ENCODE measurements at places on chromosomes 7 and 10.

DNA sequence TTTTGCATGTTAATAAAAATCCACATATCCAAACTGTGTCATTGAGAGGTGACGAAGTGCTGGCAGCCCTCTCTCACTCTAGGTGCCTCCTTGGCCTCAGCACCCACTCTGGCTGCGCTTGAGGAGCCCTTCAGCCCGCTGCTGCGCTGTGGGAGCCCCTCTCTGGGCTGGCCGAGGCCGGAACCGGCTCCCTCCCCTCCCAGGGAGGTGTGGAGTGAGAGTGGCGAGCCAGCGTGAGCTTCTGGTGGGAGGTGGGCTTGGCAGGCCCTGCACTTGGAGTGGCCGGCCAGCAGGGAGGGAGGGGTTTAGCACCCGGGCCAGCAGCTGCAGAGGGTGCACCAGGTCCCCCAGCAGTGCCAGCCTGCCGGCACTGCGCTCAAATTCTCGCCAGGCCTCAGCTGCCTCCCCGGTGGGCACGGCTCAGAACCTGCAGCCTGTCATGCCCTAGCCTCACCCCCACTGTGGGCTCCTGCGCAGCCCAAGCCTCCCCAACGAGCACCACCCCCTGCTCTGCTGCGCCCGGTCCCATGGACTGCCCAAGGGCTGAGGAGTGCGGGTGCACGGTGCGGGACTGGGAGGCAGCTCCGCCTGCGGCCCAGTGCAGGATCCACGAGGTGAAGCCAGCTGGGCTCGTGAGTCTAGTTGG is 11.1 kb downstream of the YAE1 start:
- no peak for DNase-seq

GRCh38 chr10:96507044-96507443 is 6.7 kb downstream of the TLL2 start:
- no peak for DNase-seq

- no peak for DNase-seq
These were observed 116.0 kb upstream of the ANKRD1 start for GRCh38 chr10:91036807-91037411.

DNA sequence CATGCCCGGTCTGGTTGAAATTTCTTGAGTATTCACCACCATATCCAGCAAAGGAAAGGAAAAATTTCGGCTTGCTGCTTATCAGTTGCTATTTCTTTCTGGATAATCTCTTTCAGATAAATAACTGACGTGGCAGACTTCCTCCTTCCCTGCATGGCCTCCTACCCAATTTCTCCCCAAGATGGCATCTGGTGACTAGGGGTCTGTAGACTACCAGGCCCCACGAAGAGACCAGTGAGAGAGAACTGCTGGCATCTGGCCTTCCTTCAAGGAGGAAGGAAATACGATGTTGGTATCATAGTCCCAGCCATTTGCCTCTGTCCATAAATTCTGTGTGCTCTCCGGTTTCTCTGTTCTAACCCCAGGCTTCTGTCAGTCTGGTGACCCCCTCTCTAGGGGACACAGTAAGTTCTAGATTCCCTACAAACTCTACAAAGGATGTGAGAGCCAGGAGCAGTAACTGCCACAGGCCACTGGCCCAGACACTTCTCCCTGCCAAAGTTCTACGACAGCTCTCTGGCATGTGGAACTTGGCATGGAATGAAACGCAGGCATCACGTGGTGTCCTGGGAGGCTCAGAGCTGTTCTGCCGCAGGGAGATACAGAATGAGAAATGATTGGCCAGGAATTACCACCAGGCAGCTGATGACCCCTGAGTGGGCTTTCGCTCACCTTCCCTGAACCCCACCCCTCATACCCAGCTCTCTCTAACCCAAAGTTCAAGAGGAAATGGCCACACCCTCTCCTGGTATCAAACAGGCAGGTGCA is 30.0 kb upstream of the MSRB2 start:
- no peak for DNase-seq

DNA sequence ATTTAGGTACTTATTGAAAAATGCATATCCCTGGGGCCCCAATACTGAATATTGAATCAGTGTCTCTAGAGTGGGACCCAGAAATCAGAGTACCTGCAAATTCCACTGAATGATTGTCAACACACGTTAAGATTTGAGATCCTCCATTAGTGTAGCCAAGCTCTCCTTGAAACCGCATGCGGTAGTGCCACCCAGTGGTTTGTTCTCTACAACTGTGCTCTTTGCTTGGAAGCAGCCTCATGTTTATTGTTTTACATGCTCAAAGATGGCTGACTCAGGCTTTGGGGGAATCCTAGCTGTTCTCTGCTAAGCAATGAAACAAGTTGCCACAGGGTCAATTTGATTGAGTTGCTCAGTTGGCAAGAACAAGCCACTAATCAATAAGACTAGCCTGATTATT is 340.2 kb upstream of the CELF2 start:
- peak; percentile 64 for DNase-seq

GRCh38 chr10:59587083-59587755 is 122.4 kb downstream of the SLC16A9 start:
- DNase-seq: no peak

DNA sequence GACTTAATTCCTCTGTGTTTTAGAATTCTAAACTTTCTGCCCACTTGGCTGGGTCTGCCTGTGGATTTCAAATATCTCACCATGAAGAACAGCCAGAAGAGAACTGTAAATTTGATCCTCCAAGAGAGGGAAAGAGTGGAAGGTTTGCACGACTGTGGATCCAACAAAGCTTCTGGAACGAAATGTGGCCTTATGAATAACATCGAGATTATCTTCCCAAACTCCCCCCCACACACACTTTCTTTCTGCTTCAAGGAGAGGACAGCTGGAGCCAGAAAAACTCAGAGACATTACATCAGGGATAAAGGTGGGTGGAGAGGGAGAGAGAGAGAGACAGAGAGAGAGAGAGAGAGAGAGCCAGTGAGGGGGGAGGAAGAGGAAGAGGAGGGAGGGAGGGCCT is 570.1 kb upstream of the MGMT start:
- no peak for DNase-seq

DNA sequence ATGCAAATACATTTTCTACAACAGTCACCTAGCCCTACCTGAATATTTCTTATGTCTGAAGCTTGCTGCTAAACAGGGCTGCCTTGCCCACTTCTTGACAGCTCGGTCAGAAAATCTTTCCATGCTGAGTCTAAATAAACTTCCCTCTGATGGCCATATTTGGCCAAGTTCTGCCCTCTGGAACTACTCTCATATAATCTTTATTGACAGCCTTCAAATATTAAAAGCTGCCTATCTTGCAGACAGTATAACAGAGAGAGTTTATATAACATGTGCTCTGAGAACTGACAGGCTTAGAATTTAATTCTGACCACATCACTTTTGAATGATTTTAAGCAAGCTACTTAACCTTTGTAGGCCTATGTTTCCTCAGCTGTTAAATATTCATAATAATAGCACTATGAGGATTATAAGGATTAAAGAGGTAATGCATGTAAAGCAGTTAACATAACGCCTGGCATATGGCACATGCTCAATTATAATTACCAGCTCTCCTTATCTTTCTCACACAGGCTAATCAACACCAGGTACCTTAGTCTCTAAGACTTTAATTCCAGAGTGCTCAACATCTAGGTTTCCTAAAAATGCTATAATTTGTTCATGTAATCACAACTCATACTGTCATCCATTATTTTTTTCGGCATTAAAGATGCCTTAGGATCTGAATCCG is 334.1 kb downstream of the HPSE2 start:
- no peak for DNase-seq

DNA sequence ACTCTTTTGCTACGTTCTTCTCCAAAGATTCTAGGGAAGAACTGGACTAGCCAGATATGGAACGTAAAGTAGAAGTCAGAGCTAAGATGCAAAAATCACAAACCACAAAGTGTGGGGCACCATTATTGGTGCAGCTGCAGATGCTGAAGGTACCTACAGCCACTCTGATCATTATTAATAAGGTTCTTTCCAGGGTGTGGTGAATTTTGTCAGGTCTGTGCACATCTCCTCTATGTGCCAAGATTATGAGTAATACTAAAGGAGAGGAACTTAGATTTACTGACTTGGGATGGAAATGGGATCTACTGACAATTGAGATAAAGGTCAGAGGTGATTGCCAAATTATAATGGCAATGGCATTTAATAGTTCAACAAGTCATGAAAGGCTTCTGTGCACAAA is 148.2 kb downstream of the RAPGEF5 start:
- DNase-seq: no peak

GRCh38 chr10:33015761-33016547 is 57.9 kb upstream of the ITGB1 start:
- no peak for DNase-seq

DNA sequence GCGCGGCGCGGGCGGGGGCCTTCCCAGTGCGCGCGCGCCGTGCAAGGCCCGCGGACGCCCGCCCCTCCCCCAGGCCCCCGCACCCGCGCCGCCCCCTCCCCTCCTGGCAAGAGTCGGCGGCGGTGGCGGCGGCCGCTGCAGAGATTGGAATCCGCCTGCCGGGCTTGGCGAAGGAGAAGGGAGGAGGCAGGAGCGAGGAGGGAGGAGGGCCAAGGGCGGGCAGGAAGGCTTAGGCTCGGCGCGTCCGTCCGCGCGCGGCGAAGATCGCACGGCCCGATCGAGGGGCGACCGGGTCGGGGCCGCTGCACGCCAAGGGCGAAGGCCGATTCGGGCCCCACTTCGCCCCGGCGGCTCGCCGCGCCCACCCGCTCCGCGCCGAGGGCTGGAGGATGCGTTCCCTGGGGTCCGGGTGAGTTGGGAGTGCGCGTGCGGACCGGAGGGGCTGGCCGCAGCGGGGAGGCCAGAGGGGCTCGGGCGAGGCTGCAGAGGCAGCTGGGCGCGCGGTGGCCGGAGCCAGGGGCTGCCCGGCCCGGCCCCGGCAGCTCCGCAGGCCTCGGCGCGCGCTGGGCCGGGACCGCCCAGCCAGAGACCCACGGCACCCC is at the start of gene BMPR1A:
Gene BMPR1A (plus strand): TSS at position 109 of the 602 bp plus-strand sequence. CDS start 119,400 bp downstream, outside the sequence.
- DNase-seq: peak; percentile 90

DNA sequence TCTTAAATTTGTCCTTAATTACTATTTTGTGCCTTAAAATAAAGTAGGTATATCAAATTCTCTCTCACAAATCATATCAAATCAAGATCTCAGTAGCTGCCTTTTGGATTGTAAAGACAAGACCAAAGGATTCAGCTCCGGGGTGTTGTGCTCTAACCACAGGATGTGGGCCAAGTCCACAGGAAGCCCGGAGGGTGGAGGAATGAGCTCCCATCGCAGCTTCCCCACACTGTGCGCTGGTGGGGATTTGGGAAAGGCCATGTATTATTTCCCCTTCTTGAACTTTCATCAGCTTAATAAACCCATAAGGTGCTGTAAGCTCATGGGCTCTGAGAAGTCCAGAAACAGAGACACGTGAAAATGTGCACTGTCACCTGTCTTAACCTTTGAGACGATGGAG is 241.6 kb upstream of the TCERG1L start:
- DNase-seq: no peak

DNA sequence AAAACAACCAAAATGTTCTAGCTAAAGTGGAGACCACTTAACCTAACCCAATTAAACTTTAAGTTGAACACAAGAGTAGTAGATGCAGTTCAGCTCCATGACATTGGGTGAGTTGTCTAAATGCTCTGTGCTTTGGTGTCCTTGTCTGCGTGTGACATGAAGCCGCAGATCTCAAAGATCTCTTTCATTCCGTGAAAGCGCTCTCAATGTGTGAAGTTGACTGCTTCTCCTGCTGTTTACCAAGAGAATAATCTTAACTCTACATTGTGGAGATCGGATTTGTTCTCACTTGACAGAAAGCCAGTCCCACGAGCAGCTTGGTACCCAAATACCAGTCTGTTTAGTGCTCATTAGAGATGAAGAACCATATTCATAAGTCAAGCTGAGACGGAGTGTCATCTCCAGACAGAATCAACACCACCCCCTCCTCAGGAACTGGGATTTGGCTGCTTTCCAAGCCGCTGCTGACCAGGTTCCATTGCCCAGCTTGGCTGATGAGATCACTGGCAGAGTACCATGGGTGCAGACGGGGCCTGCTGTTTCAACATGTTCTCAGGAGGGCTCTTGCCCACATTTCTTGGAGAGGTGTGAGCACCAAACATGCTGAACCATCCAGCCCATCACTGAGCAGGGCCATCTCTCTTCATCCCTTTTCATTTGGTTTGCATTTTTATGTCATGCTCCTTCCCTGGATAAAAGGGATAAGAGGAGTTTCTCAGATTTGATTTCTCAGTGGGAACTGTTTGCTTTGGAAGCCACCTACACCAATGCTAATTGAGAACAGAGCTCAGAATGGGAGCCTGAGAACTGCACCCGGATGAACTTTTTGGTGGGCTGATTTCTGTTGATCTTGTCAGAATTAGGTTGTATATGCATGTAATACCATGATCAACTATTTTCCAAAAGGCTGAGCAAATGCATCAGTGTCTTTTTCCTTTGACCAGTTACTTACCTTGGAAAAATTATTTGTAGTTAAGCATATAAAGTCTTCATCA is 95.8 kb upstream of the AGBL3 start:
- DNase-seq: peak; percentile 25

DNA sequence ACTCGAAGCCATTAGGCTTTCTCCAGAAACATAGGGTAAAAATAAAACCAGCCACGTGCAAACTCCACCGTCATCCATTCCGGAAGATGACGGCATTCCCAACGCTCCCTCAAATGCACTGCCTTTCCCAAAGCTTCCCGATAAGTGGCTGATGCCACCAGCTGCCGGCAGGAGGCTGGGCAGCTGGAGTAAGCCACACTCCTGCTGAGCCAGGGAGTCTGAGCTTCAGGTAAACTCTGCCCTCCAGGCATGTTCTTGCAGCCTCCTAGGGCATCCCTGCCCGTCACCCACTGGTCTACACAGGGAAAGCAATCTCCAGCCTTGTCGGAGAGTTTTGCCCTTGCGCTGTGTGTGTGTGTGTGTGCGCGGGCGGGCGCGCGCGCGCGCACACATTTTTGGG is 40.5 kb upstream of the TMEM273 start:
- no peak for DNase-seq

DNA sequence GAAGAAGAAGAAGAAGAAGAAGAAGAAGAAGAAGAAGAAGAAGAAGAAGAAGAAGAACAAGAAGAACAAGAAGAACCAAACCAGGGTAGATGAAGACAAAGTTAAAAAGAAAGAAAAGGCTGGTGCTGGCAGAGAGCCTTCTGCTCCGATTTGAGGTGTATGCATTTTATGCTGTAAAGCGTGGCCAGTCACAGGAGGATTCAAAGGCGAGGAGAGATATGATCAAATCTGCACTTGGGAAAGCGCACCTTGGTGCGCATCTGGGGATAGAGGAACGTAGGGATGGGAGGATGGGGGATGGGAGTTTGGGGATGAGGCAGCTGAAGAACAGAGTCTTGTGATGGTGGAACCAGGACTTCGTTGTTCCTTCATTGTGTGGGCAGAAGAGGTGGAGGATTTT is at the start of gene NME8:
Gene NME8 (plus strand): TSS at position 301 of the 400 bp plus-strand sequence. CDS start 1,670 bp downstream, outside the sequence.
- DNase-seq: no peak

GRCh38 chr7:12436896-12437535 is 33.4 kb upstream of the VWDE start:
- peak; percentile 33 for DNase-seq

- DNase-seq: no peak
These were observed 240.0 kb upstream of the AUTS2 start for GRCh38 chr7:69358163-69358821.

- no peak for DNase-seq
These were observed 15.7 kb downstream of the PPP1R3C start for GRCh38 chr10:91617072-91617609.

GRCh38 chr10:17062009-17062408 is 67.6 kb downstream of the CUBN start:
- no peak for DNase-seq

All from retina (tissue), 1 donor.